ENCODE measurements at places on chromosomes 1 and 21.
A peak's percentile ranks its signal among the peaks of the same experiment; 100 is the strongest.

- DNase-seq = no peak
Measured at GRCh38 chr21:14903172-14903865, 161.5 kb downstream of the NRIP1 start.

DNA sequence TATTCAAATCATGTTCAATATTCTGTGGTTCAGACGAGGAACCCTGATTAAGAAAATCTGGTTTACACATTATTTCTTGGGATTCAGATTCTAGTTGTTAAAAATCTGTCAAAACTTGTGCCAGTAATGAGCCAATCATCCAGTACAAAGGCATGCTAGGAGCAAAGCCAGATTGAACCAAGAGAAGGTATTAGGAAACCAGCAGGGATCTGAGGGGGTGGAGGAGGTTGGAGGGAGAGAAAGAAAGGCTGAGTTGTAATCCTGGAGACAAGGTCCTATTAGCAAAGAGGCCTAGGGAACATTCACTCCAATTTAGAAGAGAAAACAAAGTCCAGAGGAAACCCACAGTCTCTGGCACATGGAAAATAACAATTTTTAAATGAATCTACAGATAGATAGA lies 352.9 kb downstream of the LTN1 start:
- no peak for DNase-seq

DNA sequence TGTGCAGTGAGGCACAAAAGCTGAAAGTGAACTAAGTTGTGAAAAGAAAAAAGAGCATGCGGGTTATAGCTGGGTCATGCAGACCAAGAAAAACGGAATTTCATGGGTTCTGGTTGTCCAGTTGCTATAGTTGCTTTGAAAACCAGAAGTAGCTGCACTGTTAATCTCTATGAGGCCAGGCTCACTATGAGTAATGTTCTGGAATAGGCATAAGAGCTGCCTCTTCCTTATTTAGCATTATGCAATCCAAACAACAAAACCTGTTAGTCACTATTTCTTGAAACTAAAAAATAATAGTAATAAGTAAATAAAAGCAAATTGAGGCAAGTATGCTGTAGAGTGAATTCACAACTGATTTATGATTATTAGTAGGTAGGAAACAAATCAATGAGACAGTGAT lies 1383.7 kb downstream of the MRPL39 start:
- DNase-seq = no peak

DNA sequence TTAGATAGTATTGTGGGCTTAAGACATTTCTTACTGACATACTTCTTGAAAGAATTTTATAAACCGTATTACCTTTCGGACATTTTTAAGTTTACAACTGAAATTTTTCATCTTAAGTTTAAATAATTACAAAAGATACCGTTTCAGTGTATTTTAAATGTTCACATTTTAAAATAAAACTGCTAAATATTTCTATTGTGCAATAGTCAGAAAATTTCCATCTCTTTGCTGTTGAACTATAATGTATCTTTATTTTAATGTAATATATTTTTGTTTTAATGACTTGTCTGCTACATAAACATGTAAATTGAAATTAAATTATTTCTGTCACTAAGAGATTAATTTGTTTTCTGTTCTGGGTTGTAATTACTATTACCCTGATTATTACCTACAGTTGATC lies 74.2 kb upstream of the KIAA1614 start:
- no peak for DNase-seq

GRCh38 chr21:29501451-29501850 lies 202.7 kb downstream of the BACH1 start:
- peak; percentile 32 for DNase-seq

GRCh38 chr1:84246213-84246612 lies 55.3 kb upstream of the SAMD13 start:
- no peak for DNase-seq

- DNase-seq = no peak
Measured at GRCh38 chr1:202013603-202014002, 3.2 kb downstream of the ELF3 start.

DNA sequence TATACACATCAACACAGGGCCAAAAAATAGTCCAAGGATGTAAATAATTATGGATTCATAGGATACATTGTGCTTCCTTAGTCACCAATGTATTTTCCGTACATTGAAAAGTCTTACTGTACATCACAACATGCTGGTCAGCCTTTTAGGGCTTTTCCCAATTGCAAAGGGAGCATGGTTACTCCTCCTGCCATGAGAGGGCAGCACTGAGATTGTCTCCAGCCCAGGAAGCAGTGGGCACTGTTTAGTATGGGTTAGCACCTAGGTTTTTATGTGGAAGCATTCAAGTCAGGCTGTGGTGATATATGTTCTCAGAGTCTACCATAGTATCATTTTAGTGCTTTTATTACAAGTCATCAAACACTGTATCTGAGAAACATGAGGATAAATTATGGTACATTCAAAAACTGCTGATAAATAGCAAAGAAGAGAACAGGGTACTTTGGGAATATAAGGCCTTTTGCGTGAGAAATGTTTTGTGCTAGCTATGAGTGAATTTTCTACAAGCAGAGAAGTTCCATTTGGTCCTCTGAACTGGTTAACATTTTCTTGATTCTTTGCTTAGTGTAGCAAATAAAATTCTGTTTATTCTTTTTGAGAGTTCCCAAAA lies 34.0 kb downstream of the ST6GALNAC5 start:
- DNase-seq = peak; percentile 15

- DNase-seq = no peak
Measured at GRCh38 chr1:107874221-107874620, 90.8 kb downstream of the VAV3 start.

DNA sequence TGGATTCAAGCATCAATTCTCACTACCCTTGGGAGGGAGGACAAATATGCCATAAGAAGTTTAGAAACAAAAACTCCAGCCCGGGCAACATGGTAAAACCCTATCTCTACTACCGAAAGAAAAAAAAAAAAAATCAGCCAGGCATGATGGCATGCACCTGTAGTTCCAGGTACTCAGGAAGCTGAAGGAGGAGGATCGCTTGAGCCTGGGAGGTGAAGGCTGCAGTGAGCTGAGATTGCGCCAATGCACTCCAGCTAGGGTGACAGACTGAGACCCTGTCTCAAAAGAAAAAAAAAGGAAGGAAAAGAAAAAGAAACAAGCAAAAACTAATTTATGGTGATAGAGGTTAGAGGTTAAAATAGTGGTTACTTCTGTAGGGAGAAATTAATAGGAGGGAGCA lies 9.6 kb downstream of the ZNF644 start:
- DNase-seq = no peak
